ENCODE measurements at places on chromosomes 7 and 10.

DNA sequence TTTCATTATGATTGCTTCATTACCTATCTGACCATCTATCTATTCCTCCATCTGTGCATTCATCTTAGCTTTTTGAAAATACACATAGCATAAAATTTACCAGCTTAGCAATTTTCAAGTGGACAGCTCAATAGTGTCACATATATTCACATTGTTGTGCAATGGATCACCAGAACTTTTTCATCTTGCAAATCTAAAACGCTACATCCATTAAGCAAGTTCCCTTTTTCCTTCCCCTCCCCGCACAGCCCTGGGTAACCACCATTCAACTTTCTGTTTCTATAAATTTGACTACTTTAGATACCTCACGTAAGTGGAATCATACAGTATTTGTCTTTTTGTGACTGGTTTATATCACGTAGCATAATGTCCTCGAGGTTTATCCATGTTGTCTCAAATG, 78.0 kb upstream of the ADRB1 start:
- no peak for DNase-seq

GRCh38 chr7:119562839-119563238, 710.1 kb upstream of the KCND2 start:
- no peak for DNase-seq

DNA sequence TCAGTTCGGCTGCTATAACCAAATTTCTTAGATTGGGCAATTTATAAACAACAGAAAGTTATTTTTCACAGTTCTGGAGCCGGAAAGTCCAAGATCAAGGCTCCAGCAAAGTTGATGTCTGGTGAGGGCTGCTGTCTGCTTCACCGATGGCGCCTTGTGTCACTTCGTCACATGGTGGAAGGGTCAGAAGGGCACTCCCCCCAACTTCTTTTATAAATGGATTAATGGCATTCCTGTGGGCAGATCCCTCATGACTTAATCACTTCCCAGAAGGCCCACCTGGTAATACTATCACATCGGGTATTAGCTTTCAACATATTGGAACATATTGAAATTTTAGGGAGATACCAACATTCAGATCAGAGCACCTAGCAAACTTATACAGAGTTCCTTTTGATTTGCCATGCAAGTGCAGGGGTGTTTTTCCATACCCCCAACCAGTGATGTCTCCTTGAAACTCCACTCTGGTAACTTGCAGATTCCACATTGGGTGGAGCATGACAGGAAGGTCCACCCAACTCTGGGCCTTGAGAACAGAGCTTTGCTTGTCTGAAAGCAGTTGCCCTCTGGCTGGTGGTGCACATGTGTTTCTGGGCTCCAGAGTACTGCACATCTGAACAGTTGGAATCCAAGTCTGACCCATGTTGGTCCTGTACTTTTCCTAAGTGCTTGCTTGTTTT, 85.1 kb upstream of the KMT2E start:
- no peak for DNase-seq

GRCh38 chr10:43906490-43906889, 257.8 kb upstream of the ZNF32 start:
- no peak for DNase-seq

DNA sequence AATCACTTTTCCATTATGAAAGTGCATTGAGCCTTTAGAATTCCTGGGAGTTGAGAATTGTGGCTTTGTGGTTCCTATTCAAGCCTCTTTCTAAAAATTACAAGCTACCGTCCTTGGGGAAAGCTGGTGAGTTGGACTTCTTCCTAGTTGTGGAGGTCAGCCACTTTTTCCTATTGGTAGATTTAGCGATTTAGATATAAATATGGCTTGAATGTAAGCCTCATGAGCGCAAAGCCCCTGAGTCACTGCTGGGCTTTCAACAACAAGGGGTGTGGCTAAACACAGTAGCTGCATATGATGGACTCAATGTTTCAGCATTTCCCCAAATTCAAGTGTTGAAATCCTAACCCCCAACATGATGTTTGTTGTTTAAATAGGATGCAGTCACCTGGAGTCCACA, 150.0 kb upstream of the IGFBP3 start:
- no peak for DNase-seq

- no peak for DNase-seq
Observed at GRCh38 chr10:122158362-122158761, 112.7 kb upstream of the BTBD16 start.

DNA sequence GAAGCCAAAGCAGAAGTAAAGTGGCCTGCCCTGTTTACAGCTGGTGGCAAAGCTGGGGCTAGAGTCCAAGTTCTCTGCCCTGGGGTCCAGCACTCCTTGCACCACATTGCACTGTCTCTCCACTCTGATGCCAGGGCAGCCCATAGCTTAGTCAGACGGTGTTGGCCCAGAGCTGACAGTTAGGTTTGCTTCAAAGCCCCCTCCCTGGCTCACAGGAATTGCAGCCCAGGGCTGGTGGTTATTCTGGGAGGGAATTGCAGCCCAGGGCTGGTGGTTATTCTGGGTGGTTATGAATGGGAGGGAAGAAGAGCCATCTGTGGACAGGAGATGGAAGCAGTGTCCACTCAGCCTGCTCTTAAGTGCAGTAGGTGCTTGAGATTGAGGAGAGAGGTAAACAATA, 88.9 kb downstream of the SCRN1 start:
- DNase-seq, result no peak

- no peak for DNase-seq
Observed at GRCh38 chr10:126634347-126634746, 36.1 kb downstream of the C10orf90 start.

DNA sequence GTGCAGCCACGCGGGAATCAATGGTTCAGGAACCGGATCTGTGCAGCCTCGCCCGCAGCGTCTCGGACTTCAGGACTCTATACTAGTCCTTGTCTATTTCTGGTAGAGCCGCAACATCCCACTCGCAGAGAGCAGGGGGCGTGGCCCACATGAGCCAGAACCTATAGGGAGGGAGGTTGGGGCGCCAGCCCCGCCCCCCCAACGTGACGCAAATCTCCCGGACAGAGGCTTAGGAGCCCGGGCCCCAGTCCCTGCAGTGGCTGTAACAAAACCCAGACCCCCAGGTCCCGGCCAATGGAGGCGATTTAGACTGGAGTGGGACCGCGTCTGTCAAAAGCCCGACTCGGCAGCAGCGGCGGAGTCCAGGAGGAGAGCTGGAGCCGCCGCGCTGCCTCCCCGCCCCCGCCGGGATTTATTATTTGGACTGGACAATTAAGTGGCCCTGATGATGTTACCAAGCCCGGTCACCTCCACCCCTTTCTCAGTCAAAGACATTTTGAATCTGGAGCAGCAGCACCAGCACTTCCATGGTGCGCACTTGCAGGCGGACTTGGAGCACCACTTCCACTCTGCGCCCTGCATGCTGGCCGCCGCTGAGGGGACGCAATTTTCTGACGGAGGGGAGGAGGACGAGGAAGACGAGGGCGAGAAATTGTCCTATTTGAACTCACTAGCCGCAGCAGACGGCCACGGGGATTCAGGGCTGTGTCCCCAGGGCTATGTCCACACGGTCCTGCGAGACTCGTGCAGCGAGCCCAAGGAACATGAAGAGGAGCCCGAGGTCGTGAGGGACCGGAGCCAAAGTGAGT, at the start of gene NKX2-3:
NKX2-3 (plus strand) TSS at position 256 of the 809 bp plus-strand sequence; CDS start at position 446, 190 bp downstream.
- no peak for DNase-seq

DNA sequence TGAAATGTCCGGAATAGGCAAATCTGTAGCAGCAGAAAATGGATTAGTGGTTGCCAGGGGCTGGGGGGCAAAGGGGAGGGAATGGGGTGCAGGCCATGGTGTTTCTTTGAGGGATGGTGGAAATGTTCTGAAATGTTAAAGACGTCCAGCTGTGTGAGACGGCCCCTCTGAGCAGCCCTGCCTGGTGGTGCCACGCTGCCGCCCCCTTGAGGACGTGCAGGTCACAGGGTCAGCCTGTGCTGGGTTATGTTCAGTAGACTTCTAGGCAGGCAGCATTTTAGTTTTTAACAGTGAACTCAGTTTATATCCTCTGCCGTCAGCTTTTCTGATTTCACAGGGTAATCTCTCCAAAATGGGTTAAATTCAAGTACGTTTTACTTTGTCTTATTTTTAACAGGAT, 9.4 kb downstream of the NUB1 start:
- peak; percentile 45 for DNase-seq

GRCh38 chr7:155487509-155488482, 29.9 kb downstream of the EN2 start:
- DNase-seq, result no peak

GRCh38 chr7:7953806-7954205, 14.8 kb upstream of the GLCCI1 start:
- DNase-seq, result no peak

GRCh38 chr10:10804998-10805740, 212.5 kb upstream of the CELF2 start:
- no peak for DNase-seq

DNA sequence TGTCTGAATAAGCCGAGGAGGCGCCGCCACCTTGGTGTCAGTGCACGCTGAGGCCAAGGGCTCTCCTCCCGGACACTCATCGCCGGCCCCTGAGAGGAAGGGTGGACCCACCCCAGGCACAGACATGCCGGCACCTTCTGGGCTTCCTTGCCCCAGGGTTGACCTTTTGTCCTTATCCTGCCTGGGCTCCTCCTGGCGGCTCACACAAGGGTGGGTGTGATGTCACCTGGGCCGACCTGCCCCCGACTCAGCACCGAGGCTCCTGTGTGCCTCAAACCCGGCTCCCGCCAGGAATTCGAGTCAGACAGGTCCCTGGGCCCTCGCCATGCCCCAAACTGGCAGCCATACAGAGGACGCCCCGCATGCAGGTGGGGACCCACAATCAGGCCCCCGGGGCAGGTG, 17.7 kb upstream of the CFAP46 start:
- DNase-seq, result no peak

DNA sequence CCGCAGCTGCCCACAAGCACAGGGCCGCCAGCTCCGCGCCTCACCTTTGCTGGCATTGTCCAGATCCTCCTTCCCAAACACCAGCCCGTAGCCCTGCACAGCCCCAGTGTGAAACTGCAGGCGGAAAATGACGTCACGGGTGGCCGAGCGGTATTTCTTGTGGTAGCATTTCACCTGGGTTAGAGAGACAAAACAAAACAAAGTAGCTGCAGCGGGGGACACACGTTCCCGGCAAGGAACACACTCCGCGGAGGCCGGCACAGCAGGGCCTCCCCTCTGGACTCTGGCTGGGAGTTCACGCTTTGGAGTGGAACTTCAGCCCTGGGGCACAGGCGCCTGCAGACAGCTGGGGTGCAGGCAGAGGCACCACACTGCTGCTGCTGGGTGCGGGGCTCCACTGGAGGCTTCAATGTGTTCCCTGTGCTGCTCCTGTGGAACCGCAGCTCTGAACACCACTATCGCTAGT, 181.1 kb downstream of the TNS3 start:
- no peak for DNase-seq

DNA sequence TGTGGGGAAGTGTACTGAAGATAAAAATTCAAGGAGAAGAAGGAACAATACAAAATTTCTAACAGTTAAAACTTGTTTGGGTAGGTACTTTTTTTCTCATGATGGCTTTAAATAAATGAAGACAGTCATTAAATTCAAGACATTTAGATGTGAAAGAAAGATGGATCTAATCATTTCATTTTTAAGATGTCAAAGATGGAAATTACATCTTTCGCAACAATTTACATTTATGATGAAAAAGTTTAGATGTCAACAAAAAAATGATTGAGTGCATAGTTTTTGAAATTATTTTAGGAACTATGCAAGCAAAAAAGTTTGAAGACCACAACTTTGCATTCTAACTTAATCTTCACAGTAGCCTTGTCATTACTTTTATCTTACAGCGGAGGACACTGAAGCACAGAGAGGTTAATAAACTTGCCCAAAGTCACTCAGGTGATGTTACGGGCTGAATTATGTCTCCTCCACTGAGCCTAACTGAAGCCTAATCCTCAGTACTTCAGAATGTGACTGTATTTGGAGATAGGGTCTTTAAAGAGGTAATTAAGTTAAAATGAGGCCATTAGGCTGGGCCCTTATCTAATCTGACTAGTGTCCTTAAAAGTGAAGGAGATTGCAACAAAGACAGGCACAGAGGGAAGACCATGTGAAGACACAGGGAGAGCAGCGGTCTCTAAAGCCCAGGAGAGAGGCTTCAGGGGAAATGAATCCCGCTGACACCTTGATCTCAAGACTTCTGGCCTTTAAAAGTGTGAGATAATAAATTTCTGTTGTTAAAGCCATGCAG, 48.2 kb downstream of the VSTM4 start:
- DNase-seq, result no peak

GRCh38 chr10:32002531-32002930, 53.7 kb downstream of the KIF5B start:
- no peak for DNase-seq

- DNase-seq, result no peak
Observed at GRCh38 chr7:99036546-99037111, 107.3 kb downstream of the SMURF1 start.

DNA sequence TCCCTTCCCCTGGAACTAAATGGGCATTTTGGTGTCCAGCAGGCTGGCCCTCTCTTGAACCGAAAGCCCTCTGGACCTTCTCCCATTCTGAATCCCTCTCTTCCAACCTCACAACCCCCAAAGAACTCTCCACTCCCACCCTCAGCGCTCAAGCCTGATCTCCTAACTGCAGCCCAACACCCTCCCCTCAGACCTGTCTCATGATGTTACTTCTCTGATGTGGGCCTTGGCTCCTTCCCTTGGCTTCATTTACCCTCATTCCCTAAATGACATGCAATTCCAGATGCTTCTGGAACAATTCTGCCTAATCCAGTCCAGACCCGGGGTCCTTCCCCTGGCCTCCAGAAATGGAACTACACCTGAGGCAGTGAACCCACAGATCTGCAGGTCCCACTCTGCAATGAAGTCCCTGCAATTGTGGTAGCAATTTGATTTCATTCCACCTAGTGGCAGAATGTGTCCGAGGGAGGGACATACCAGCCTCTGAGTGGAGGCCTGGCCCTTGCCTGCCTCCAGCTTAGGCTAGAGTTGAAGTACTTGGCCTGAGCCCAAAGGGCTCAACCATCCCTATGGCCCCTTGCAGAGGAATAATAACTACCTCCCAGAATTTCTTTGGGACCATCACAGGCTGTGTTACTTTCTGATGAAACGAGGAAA, 4.1 kb upstream of the CEP41 start:
- no peak for DNase-seq

- DNase-seq, result no peak
Observed at GRCh38 chr7:70344726-70345125, 746.5 kb downstream of the AUTS2 start.

GRCh38 chr7:129163875-129164544, 19.5 kb downstream of the TSPAN33 start:
- no peak for DNase-seq

Measured in stimulated activated CD4-positive, alpha-beta T cell treated with anti-CD3 and anti-CD28 coated beads, Interleukin-12 subunit alpha, Interleukin-12 subunit beta, amount 100 ng/mL, for 24 hours (primary cell).